ENCODE measurements at places on chromosomes 2 and 18.
A peak's percentile ranks its signal among the peaks of the same experiment; 100 is the strongest.

DNA sequence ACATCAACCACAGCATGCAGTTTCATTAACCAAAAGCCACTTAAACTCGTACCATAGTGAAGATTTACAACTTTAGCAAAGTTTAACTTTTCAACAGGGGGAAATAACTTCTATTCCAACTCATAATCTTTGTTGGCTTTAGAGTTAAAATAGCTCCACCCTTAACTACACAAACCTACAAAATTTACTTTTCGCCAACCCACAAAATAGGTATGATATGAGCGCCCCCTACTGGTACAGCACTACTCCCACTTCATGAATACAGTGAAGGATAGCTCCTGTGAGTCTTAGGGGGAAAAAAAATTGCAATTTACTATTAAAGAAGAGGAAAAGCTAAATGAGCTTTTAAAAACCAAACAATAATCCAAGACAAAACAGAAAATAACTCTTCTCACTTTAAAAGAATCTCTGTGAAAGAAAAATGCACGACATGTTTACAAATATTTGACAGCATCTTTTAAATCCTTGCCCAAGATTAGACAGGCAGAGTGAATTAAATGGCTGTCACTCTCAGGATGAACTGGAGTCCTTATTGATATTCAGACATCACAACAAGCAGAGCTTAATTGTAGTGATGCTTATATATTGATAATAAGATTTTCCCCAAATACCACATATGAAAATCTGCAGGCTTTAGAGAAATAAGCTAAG lies 32.2 kb downstream of the TMEFF2 start:
- peak; percentile 48 for ATAC-seq

DNA sequence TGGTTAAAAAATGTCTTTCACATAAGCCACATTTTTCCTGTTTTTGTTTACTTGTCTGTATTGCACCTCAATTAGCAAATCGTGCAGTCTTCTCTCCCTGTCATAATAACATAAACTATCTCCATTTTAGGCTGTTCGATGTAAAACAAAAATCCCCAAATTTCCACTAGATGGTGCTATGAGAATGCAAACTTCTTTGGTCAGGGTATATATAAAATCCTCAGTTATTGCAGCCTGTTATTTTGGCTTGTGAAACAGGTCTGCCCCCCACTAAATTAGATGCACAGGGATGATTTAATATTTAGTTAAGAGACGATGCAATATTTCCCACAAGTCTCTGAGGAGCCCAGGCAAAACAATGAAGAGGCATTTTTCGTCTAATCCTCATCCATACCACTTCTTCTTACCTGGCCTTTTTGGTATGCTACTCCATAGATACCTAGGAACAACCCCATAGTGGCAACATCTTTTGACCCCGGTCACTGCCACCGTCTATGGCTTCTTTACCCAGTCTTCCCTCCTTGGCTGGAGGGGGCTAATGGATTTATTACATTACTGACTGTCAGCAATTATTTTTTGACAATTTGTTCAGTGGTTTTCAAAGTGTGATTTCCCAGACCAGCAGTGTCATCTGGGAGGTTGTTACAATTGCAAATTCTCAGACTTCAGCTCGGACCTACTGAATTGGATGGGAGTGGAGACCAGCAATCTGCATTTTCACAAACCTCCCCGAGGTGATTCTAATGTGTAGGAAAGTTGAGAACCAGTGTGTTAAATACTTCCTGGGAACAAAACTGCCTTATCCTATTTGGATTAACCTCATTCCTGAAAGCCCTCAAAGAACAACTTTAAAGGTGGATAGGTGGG lies 117.4 kb upstream of the CWC22 start:
- peak; percentile 65 for ATAC-seq

DNA sequence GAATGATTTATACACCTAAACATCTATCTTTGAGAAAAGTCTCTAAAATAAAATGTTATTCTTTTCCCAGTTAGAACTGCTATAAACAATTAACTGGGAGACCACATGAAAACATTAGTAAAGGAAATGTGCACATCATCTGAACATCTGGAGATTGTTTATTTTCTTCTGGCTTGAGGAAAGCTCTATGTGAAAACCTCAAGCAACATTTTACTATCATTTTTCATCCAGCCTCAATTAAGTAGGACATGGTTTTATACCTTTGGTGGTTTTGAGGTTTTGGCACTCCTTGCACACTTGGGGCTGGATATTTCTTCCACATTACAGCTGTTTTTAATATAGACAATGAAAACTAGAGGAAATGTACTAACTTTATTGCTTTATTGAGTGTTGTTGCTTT lies 609.5 kb upstream of the SLC8A1 start:
- ATAC-seq = no peak

- no peak for ATAC-seq
Measured at GRCh38 chr2:124683536-124684428, 658.7 kb downstream of the CNTNAP5 start.

DNA sequence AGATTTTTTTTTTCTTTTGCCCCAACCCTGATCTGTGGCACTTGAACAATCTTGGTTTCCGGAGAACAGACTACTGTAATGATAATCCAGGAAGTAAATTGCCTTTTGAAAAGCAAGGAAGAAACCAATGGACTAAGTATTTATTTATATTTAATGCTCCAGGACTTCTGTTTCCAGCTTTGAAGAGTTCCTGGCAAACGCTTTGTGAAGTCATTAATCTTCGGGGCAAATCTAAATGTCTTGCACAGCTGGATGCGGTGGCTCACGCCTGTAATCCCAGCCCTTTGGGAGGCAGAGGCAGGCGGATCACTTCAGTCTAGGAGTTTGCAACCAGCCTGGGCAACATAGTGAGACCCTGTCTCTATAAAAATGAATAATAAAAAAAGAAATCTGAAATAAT lies 135.1 kb upstream of the GATA6 start:
- ATAC-seq = peak; percentile 24

DNA sequence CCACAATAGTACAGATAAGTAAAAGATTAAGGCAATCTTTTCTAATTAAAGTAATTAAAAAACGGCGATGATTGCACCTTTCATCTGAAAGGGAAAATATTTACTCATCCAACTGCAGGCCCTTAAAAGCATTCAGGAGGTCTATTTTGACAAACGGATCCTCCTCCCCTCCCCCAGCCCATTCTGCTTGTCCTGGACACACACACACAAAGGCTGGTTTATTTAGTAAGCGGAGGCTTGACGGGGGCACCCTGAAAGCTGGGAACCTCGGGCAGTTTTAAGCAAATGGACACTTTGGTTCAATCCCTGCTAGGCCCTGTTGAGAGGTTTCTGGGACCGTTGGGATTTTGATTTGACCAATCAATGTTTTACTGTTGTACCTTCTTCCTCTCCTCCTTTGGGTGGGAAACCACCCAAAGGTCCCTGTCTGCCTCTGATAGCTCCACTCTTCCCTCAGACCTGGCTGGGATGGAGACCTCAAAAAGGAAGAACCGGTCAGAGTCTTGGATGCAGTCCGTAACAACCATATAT lies 135.8 kb upstream of the HAAO start:
- ATAC-seq = no peak
